SJSA1 (cell line): ENCODE measurements at places on chromosomes 6 and 20. TPM values are rescaled to one million over a fixed set of nuclear protein-coding genes. Genes with fewer than 3 reads are reported as not detected.

DNA sequence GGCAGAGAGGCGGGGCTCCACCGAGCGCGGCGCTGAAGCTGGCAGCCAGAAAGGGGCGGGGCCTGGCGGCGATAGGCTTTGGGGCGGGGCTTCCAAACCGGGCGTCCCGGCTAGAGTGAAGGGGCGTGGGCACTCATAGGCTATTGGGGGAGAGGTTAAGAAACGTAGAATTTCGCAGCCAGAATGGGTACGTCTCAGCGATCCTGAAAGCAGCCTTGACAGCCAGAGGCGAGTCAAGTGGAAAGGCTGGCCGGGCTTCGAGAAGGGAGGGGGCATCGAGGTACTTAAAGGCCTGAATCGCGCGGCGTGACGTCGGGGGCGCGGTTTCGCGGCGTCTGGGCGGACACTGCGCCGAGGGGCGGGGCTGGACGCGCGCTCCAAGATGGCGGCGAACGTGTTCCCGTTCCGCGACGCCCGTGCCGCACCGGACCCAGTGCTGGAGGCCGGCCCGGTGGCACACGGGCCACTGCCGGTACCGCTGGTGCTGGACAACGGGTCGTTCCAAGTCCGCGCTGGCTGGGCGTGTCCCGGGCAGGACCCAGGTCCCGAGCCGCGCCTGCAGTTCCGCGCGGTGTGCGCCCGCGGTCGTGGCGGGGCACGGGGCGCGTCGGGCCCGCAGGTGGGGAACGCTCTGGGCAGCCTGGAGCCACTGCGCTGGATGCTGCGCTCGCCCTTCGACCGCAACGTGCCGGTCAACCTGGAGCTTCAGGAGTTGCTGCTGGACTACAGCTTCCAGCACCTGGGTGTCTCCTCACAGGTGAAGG, at the start of gene ACTR5:
Gene ACTR5, plus strand, starts transcription at position 364 of the 764 bp plus-strand sequence. Its CDS starts 19 bp downstream, at position 383.
- peaks cover 10% of the 10 kb centered on the region for H3K4me1 ChIP-seq
- peak within 1 kb of the TSS; percentile 92 for H3K4me3 ChIP-seq
- 0 out of 2 replicates have a peak within 1 kb of the TSS, but pooled peaks have one; percentile 2 for H3K27ac ChIP-seq
- H3K27me3 ChIP-seq = no peaks in the 10 kb centered on the region; the same call in 1 of the 2 replicates
- peak; percentile 94 for DNase-seq
- peaks cover 20% of the 10 kb centered on the region for H3K36me3 ChIP-seq

GRCh38 chr6:68506911-68507310, 128.2 kb upstream of the ADGRB3 start:
- DNase-seq = no peak
- H3K4me1 ChIP-seq = no peaks in the 10 kb centered on the region
- H3K27me3 ChIP-seq = no peaks in the 10 kb centered on the region
- no peaks in the 10 kb centered on the region for H3K36me3 ChIP-seq
- H3K27ac ChIP-seq = no peak overlapping the region
- H3K4me3 ChIP-seq = no peak overlapping the region

DNA sequence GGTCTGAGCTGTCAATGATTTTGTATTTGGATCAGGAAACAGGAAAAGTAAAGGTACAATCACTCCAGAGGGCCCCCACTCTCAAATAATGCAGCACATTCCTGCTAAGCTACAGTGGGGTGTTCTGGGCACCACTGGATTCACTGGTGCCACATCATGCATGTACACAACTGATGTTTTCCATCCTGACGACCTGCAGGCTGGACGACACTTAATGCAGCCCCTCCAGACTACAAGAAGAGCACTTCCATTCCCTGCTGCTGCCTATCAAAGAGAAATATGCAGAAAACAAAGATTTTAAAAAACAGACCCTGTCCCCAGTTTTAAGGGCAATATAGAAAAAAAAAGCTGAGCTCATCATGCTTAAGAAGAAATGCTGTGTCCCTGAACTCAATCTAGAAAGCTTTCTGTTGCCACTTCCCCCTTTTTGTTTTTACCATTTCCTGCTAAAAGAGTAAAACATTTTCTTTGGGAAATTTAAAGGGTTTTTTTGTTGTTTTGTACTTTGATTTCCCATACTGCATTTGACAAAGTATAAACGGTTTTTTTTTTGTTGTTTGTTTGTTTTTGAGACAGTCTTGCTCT, 35.5 kb downstream of the ABHD12 start:
- no peak overlapping the region for H3K27ac ChIP-seq
- DNase-seq = no peak
- peaks cover 3% of the 10 kb centered on the region; the same call in 1 of the 2 replicates for H3K36me3 ChIP-seq
- H3K27me3 ChIP-seq = no peaks in the 10 kb centered on the region

- peaks cover 11% of the 10 kb centered on the region for H3K4me1 ChIP-seq
- no peaks in the 10 kb centered on the region for H3K27me3 ChIP-seq
- peak overlapping the region; percentile 27; the same call in 1 of the 2 replicates for H3K27ac ChIP-seq
- H3K4me3 ChIP-seq = no peak overlapping the region
- H3K36me3 ChIP-seq = no peaks in the 10 kb centered on the region
- DNase-seq = peak; percentile 81
These were observed 180.4 kb upstream of the FOXQ1 start for GRCh38 chr6:1131285-1132079.

GRCh38 chr20:48286601-48287000, 501.3 kb upstream of the SULF2 start:
- H3K4me3 ChIP-seq = no peak overlapping the region
- H3K36me3 ChIP-seq = no peaks in the 10 kb centered on the region
- DNase-seq = no peak

DNA sequence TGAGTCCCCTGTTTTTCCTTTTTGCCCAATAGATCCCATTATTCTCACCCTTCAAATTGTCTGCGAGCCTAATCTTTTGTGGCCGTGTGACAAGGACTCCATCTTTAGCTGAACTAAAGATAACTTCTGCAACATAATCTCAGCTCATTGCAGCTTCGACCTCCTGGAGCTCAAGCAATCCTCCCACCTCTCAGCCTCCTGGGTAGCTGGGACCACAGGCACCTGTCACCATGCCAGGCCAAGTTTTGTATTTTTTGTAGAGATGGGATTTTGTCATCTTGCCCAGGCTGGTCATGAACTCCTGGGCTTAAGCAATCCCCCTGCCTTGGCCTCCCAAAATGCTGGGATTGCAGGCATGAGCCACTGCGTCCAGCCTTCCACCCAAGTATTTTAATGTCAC, 161.0 kb downstream of the GJA1 start:
- no peaks in the 10 kb centered on the region; the same call in 1 of the 2 replicates for H3K36me3 ChIP-seq
- H3K4me1 ChIP-seq = peaks cover 34% of the 10 kb centered on the region
- DNase-seq = no peak
- H3K27ac ChIP-seq = no peak overlapping the region

DNA sequence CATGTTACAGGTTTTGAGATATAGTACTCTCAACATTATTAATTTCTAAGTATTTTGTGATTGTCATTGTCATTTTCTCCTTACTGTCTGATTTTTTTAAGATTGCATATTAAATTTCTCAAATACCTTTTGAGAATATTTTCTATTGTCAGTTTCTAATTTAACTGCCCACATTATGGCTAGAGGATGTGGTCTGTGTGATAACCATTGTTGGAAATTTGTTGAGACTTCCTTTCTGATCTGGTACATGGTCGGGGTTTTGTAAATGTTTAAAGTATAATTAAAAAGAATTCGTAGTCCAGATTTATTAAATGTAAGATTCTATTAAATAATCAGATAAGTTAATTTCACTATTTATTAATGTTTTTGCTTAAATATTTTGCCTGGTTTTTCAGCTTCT, 60.1 kb downstream of the SLX4IP start:
- H3K4me3 ChIP-seq = no peak overlapping the region
- H3K27ac ChIP-seq = no peak overlapping the region
- no peaks in the 10 kb centered on the region for H3K36me3 ChIP-seq
- H3K4me1 ChIP-seq = peaks cover 6% of the 10 kb centered on the region
- DNase-seq = no peak

DNA sequence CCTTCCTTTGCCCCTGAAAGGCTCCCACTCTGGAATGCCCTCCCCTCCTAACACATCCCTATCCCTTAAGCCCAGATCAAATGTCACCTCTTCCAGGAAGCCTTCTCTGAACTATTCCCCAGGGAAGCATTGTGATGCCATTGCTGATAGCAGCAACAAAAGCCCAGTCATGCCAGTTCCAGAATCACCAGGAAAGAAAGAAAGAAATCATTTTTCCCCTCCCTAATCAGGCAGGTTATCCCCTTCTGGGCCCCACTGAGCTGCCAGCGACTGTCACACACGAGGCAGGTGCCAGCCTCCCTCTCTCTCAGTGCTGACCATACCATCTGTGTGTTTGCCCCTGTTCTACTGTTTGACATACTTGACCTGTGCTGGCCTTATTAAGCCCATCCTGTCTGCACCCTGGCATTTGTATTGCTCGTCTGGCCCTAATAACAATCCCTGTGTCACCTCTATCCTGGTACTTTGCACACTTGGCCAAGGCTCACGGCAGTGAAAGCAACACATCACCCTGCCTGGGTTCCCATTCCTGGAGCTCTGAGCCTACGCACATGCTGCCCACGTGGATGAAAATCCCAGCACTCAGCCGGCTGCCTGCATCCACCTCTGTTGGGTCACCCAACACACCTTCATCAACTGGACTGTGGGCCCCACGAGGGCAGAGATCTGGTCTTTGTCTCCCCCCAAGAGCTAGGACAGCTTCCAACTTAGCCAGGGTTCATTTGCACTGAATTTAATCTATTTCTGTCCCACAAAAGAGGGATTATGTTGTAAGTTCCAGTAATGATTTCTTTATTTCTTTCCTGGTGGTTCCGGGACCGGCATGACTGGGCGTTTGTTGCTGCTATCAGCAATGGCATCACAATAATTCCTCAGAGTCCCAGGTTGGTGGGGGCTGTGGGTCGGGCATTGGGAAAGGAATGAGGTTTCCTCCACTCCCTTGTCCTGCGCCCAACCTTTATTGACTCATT, 5.3 kb upstream of the BPIFB1 start:
- no peak for DNase-seq
- peaks cover 33% of the 10 kb centered on the region for H3K27me3 ChIP-seq
- H3K4me1 ChIP-seq = no peaks in the 10 kb centered on the region

- H3K27me3 ChIP-seq = no peaks in the 10 kb centered on the region
- no peaks in the 10 kb centered on the region for H3K4me1 ChIP-seq
- no peaks in the 10 kb centered on the region for H3K36me3 ChIP-seq
- no peak overlapping the region for H3K27ac ChIP-seq
These were observed 26.9 kb downstream of the LYRM2 start for GRCh38 chr6:89611666-89612065.

The ATP5F1E gene
- 47.4 and 48.4 TPM in 2 replicates for total RNA-seq

The EPB41L1 gene
- 3.5 and 4.2 TPM in 2 replicates for total RNA-seq

The NUDT3 gene
- total RNA-seq = 17.1 and 20.2 TPM in 2 replicates

The THBS2 gene
- total RNA-seq = not detected in 2 replicates

The QRSL1 gene
- total RNA-seq = 15.0 and 19.3 TPM in 2 replicates

The RBM24 gene
- total RNA-seq = 30.3 and 43.7 TPM in 2 replicates

The PPP1R14C gene
- total RNA-seq = not detected in 2 replicates

The POLR3F gene
- 20.4 and 24.7 TPM in 2 replicates for total RNA-seq
